Activated naive CD8-positive, alpha-beta T cell treated with anti-CD3 and anti-CD28 coated beads, Interleukin-2, amount 10 ng/mL, durations not matched to agents 7 days and 5 days (primary cell): ENCODE measurements at places on chromosomes 2 and 18.

DNA sequence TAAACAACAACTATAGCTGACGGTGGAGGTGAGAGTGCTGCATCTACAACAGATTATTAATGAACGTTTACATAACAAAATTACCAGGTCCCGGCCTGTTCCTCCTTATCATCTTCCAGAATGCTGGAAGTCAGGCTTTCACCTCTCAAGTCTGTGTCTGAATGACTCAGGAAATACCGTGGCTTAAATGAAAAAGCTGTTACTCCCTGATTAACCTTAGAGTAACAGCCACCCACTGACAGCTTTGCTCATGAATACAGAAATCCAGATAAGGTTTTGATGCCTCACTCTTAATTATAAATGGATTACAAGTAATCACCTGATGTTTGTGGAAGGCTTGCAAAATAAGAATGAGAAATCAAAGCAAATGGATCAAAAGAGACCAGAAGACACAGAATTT is 885.3 kb upstream of the CELF4 start:
- no peak for DNase-seq

DNA sequence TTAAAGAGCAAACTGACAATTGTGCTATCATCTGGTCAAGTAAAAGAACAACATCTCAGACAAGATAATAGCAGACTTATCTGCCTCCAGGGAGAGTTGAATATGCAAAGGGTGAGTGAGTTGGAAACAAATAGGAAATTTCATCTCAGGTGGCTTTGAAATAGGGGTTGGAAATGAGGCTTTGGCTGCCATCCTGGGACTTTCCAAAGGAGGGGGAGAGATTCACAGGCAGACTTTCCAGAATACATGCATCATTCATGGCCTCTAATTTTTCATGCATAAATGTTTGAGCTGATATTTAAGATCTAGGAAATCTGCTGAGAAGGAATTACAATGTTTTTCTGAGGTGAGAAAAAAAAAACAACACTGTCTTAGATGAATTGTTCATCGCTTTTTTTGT is 300.5 kb downstream of the ALK start:
- DNase-seq = no peak

GRCh38 chr2:150620855-150621254 is 133.4 kb upstream of the RND3 start:
- no peak for DNase-seq

DNA sequence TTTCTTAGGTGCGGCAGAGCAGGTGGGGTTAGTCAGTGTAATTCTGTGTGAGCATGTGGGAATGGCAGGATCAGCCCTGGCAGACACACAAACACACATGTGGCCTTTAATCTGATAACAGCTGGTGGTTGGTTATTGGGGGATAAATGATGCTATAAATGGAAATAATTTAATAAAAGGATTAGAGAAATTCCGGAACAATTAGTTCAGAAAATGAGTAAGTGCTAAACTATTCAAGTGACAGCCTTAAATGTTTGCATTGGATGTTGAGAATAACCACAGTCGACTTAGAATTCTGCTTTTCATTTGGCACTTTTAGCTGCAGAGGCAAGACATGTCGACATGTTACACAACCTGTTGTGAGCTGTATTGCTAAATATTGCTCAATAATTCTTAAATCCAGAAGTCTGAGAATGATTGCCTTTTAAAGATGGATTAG is 7.2 kb downstream of the SMYD1 start:
- DNase-seq = no peak

- DNase-seq = no peak
Observed at GRCh38 chr2:221610255-221610654, 38.2 kb upstream of the EPHA4 start.

DNA sequence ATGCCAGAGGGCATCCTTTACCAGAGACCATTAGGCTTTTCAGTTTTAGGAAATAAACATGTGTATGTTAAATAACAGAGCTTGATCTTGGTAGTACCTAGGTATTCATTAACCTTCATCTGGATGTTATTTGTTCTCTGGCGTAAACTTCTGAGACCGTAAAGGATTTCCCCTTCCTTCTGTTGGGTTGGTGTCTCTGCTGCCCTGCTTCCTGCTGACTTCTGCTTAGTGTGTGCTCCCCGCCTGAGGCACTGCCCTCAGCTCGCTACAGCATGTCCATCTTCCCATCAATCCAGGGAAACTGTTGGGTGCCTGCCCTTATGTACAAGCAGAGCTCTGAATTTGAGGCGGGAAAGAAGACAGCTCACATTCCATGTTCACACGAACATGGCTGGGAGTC is 177.9 kb downstream of the TPGS2 start:
- no peak for DNase-seq

DNA sequence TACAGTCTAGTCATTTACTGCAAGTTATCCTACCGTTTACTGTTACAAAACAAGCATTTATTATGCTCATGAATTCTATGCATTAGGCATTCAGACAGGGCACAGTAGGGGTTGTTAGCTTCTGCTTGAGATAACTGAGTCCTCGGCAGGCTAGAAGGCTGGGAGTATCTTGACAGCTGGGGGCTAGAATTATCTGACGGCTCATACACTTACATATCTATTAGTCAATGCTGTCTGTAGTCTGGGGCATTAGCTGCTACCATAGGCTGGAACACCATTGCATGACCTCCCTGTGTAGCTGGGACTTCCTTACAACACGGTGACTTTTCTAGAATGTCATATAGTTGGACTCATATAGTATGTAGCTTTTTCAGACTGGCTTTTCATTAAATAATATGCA is 61.9 kb upstream of the ALK start:
- DNase-seq = no peak

GRCh38 chr2:209956271-209956670 is 46.2 kb upstream of the RPE start:
- DNase-seq = no peak

- no peak for DNase-seq
Observed at GRCh38 chr2:187689372-187689771, 135.1 kb upstream of the TFPI start.

DNA sequence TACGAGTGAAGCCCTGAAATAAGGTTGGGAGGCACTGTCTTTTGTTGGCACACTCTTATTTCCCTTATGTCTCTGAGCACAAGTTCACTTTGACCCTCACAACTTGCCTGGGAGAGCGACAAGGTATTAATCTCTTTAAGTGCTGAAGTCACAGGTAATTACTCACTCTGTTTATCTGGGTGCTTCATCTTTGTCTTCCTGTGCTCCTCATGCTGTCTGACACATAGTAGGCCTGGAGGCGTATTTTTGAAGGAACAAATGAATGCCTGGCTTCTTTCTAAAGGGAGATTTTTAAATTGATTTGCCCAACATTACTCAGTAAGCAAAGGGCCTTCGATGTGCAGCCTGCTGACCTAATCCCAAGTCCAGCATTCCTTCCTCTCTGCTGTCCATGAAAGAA is 507.1 kb upstream of the TNP1 start:
- DNase-seq = no peak

DNA sequence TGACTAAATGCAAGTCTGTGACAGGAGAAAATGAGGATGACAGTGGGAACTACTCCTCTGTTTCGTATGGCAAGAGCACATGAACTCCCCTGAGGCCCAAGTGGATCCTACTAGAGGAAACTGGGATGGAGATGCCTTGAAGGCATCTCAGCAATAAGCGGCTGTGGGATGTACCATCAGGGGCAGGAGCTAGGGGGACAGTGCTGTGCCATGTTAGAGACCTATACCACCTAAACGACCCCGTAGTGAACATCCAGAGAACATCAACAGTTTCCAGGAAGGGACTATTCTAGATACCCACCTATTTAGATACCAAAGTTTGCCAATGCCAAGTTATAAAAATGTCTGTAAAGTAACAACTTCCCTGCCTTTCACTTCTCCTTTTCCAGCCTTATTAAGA is 860.8 kb upstream of the ACVR2A start:
- no peak for DNase-seq

DNA sequence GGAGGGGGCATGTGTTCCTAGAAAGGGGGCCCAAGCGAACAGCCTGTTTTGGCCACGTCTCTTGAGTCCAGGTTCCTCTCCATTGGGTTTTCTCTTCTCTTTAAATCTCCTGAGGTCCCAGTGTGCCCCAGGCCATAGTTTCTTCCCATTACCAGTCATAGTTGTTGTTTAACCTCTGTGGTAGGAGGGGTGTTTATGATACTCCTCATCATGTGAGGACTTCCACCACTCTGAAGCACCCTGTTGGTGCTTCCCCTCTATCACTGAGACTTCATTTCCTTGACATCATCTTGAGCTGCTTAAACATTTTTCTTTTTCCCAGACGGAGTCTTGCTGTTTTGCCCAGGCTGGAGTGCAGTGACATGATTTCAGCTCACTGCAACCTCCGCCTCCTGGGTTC is 45.9 kb downstream of the WIPF1 start:
- no peak for DNase-seq

GRCh38 chr2:34736482-34736881 is 1137.4 kb upstream of the FAM98A start:
- no peak for DNase-seq

GRCh38 chr2:204109681-204110080 is 173.1 kb downstream of the ICOS start:
- peak; percentile 29 for DNase-seq

- no peak for DNase-seq
Observed at GRCh38 chr2:234502285-234502918, 5.5 kb upstream of the ARL4C start.

DNA sequence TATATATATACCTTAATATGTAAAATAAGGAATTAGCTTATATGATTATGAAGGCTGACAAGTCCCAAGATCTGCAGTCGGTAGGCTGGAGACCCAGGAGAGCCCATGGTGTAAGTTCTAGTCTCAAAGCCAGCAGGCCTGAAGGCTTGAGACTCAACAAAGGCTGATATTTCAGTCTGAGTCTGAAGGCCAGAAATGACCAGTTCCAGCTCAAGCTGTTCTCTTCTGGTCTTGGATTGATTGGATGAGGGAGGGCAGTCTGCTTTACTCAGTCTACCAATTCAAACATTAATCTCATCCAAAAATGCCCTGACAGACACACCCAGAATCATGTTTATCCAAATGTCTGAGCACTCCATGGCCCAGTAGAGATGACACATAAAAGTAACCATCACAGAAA is 22.0 kb downstream of the HNMT start:
- DNase-seq = no peak

DNA sequence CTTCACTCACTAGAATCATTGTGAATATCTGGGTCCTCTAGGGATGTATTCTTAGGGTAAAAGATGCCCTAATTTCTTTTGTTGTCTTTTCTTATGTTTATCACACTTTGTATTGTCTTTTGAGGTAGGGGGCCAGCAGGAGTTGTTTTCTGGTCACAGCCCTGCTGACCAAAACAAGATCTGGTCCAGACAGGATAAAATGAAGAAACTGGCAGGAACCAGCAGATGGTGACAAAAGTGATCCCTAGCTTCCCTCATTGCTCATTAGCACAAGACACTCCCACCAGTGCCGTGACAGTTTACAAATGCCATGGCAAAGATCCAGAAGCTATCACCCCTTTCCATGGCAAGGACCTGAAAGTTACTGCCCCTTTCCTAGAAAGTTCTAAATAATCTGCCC is 81.7 kb upstream of the CCDC85A start:
- no peak for DNase-seq

DNA sequence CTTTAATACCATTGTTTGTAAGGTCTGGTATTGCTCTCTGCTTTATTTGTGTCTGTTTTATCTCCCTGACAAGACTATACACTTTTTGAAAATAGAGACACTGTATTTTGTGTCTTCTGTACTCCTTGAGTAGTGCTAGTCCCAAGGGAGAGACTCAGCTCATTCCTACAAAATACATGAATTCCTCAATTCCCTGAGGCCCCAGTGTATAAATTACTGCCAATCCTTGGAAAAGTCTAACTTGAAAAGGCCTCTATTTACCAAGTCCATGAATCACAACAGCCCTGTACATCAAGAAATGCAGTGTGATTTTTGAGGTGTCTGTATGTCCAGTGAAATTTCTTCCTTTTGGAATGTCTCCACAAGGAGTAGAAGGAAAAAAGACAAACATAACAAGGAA is 34.9 kb upstream of the NEDD4L start:
- DNase-seq = no peak

GRCh38 chr2:11744631-11745394 is 1.6 kb upstream of the LPIN1 start:
- peak; percentile 36 for DNase-seq

DNA sequence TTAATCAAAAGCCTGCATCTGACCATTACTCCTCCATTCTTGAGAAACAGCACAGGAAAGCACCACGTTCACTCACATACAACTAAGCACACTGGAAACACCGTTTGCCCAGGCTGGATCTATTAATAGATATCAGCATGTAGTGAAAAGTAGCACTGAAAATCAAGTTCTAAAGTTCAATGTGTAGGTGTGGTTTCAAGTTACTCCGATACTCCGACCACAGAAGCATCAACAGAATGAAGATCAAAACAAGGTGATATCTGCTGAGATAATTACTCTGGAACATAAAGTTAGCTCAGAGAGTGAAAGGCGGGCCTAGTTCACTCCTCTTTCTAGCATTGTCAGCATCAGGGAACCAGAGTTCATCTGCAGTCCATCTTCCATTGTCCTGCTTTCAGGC is 1367.4 kb upstream of the ACVR2A start:
- DNase-seq = no peak

GRCh38 chr18:62784966-62785413 is 69.6 kb downstream of the PHLPP1 start:
- no peak for DNase-seq

DNA sequence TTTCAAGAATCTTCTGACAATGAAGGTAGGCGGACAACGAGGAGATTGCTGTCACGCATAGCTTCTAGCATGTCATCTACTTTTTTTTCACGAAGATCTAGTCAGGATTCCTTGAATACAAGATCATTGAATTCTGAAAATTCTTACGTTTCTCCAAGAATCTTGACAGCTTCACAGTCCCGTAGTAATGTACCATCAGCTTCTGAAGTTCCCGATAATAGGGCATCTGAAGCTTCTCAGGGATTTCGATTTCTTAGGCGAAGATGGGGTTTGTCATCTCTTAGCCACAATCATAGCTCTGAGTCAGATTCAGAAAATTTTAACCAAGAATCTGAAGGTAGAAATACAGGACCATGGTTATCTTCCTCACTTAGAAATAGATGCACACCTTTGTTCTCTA is 35.8 kb downstream of the MARCHF7 start:
- DNase-seq = no peak

GRCh38 chr2:177797808-177798207 is 274.8 kb downstream of the PDE11A start:
- no peak for DNase-seq

- no peak for DNase-seq
Observed at GRCh38 chr2:96500385-96501066, 4.6 kb downstream of the NEURL3 start.

DNA sequence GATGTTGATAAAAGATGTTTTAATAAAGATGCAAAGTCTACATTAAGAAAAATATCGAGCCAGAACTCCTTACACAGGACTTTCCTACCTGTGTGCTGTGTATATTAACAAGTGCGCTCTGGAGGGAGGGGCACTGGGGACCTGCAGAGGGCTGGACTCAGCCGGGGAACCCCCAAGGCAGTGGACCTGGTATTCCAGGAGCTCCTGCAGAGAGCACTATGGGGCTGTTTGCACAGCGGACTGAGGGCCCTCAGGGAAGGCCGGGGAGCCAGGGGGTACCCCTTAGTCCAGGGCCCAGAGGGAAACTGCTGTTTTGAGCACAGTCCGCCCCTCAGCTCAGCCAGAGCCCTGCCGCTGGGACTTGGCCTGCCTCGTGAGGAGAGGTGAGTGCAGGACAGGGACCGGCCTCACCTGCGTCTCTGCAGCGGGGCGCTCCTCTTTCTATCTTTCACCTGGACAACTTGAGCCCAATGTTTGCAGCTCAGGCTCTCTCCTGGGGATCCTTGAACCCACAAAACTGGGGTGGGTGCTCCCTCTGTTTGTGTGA is 168.4 kb downstream of the ARL4C start:
- DNase-seq = no peak

- no peak for DNase-seq
Observed at GRCh38 chr2:34604164-34604563, 1005.1 kb upstream of the FAM98A start.

- DNase-seq = no peak
Observed at GRCh38 chr2:173851141-173851641, 114.0 kb downstream of the SP3 start.
